ENCODE measurements at places on chromosomes 3 and 15.
A peak's percentile ranks its signal among the peaks of the same experiment; 100 is the strongest.

DNA sequence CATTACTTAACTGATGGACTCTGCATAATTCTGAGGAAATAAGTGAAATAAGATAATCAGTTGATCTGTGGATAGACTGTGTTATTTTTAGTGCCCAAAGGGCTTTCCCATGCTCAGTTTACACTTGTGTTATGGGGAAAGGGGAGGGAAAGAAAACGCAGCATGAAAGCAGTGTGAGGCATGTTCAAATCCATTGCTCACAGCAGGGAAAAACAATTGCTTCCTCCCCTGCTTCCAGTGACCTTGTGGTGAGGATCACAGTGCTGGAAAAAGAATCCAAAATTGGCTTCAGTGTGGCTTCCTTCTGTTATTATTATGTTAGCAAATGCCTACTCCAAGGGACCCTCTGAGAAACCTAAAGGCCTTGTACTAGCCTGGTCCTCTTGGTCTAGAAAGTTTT, 285.1 kb upstream of the CDIN1 start:
- no peak for DNase-seq

DNA sequence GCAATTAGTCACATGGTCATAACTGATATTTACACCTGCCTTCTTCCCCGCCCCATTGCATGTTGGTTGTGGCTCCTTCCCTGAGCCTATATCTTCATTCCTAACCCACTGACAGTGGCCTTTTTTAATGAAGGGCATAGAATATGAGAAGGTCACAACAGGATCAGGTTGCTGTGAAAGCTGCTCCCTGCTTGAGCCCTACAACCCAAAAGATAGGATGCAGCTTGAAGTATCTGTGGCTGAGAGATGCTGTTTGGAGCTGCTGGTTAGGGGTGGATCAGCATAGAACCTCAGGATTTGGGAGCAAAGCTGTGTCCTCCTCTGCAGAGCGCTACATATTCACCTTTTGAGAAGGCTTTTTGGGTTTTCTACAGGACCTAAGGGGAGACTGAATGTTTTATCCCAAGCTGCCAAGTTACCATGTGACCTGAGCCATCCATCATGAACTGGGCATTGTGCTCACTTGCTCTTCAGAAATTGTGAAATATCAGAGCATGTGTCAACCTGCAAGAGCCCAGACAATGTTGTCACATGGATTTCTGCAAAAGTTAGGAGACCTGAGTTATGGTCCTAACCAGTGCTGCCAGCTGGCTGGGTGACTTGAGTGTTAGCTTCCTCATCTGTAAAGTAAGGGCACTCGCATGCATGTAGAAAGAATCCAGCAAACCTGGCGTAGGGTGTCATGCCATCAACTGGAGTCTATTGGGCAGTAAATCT, 49.8 kb upstream of the ARL8B start:
- no peak for DNase-seq

DNA sequence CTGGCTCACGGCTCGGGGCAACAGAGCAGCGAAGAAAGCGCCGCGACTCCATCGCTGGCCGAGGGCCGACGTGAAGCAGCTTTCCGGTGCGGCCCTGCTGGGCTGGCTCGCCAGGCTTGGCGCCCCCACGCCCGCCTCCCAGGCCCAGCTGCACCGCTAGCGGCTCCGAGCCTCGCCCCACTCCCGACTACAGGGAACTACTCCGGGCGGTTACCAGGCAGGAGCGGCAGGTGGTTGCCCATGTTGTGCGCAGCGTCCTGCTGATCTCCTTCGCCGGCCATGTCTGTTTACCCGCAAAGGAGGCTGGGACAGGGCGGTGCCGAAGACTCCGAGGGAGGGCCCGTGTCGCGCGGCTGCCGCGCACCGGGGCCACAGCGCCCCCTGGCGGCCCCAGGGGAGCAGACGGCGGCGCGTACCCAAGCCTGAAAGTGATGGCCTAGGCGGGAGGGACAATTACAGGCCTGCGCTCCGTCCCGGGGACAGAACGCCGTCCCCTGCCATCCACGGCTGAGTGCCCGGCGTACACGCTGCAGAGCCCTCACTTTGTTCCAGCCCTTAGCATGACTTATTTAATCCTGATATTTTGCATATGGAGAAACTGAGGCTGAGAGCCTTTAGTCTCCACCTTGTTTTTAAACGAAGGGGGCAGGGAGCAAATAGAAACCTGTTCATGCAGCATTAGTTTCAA, at the start of gene CRBN:
Gene CRBN (minus strand): TSS at position 285 of the 688 bp plus-strand sequence. CDS start 4 bp downstream, at position 281.
- peak; percentile 80 for DNase-seq

- no peak for DNase-seq
Observed at GRCh38 chr3:27165321-27165721, 203.9 kb downstream of the NEK10 start.

DNA sequence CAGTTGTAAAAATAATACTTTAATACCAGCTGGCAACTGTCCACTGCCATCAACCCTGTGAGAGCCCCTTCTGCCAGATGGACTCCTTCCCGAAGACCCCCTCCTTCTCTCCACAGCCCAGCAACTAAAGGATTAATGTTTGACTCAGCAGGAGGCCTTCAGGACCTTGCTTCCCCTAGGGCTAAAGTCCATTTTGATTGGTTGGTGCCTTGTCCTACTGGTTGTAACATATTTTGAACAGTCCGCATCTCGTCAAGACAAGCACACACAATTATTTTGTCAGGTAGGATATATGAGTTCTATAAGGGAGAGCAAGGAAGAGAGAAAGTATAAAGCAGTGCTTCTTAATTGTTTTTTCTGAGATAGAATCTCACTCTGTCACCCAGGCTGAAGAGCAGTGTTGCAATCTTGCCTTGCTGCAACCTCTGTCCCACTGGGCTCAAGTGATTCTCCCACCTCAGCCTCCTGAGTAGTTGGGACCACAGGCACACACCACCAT, 18.6 kb downstream of the ACOX2 start:
- no peak for DNase-seq

DNA sequence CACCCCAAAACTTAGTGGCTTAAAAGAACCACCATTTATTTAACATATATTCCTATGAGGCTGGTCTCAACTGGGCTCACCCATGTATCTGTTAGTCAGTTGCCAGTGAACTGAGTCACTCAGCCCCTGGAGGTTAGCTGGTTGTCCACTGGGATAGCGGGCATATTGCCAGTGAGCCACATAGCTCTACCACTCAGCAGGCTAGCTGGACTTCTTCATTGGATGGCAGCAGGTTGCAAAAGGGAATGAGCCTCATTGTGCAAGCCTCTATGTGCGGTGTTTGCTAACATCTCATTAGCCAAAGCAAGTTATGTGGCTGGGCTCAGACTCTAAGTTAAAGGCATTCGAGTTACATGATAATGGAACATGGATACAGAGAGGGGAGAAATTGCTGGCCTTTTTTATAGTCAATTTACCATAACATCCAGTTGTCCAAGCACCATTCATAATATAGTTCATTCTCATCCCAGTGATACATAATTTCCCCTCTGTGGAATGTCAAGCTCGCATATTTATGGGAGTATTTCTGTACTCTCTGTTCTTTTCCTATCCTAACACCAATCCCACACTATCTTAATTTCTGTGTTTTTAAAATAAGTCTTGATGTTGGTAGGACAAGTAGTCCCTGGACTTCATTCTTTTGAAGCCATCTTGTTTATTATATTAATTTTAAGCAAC, 8.7 kb downstream of the BTD start:
- DNase-seq = no peak

- DNase-seq = no peak
Observed at GRCh38 chr3:4471907-4472306, 4.8 kb upstream of the SUMF1 start.

- DNase-seq = no peak
Observed at GRCh38 chr3:136473716-136474326, 223.7 kb downstream of the PCCB start.

DNA sequence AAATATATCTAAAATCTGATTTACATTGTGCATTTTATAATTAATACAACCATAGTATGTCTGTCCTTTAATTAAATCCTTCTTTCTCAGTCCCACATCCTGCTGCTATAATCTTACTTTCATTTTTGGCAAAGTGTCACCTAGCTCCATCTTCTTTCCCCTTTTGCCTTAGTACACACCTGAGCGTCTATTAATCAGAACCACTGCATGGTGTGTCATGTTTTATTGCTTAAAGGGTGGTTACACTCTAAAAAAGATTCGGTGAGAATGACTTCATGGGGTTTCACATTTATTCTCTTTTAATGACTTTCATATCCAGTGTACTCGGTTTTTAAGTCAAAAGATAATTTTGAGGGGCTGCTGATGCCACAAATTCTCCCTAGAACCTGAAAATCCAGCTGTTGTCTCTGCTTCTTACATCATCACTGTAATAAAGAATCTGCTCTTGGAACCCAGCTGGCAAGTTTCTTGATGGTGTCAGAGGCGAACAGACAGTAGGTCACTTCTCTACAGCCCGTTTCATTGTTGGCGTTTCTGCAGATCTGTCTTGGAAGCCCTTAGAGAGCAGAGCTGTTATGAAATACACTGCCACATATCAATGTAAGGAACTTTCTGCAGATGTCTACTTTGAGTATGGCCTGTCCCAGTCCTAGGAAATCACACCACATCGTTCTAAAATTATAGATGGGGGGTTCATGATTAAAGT, 99.7 kb downstream of the TIGIT start:
- DNase-seq = no peak

DNA sequence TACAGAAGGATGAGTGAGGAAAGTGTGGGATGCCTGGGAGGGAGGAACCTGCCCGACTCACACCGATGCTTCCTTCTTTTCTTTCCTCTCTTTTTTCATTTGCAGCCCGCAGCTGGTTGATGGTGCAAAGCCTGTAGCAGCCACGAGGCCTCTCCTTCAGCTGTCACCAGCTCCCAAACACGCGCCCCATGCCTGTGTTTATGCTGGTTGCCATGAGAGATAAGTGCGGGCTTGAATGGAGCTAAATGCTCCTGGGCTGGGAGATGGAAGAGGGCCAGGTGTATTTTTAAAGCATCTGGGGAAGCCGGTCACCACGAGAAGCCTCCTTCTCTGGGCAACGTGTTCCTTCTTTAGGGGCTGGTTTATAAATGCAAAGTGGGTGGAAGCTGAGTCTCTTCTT, 9.3 kb downstream of the COLQ start:
- DNase-seq = no peak

DNA sequence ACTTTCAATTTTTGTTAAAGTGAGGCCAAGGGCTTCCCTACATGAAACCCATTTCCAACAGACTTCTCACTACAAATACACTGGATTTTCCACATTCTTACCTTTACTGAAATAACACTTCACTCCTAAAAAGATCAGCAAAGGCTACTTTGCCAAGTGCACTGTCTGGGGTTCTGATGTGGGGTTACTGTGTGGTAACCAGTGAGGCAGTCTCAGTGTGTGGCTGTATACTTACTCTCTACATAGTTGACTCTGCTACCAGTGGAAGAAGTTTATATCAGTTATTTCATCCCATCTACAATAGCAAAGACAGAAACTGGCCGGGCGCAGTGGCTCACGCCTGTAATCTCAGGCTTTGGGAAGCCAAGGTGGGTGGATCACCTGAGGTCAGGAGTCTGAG, 5.6 kb downstream of the WDR82 start:
- DNase-seq = no peak

GRCh38 chr3:148265841-148266240, 431.9 kb upstream of the AGTR1 start:
- no peak for DNase-seq

DNA sequence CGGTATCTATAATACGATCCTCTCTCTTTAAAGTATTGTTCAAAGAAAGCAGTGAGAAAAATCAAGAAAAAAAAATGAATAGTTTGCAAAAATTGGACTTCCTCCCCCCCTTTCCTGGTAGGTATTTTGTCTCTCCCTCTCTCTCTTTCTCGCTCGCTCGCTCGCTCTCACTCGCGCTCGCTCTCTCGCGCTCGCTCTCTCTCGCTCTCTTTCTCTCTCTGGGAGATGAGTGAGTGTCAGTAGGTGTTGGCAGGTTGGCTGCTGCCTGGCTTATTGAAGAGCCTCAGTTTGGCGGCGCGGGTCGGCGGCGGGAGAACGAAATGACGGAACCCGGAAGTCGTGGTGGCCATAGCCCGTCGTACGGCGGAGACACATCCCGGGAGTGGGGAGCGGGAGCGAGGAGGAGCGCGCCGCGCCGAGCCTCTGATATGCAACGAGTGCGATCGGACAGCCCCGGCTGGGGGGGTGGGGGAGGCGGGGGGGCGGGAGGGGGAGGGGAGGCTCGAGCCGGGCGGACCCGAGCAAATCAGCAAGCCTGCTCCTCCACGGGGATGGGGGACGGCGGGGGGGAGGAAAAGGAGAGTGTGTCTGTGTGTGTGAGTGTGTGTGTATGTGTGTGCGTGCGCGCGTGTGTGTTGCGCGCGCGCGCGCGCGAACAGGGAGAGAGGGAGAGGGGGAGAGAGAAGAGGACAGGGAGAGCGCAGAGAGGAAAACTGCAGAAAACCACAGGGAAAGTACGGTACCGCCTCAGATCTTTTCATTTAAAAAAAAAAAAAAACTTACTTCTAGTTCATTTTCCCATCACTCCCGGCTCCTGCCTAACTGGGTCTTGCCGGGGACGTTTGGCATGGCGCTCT, at the start of gene MEIS2:
Gene MEIS2 (minus strand): TSS at position 441 of the 857 bp plus-strand sequence. CDS start 1,083 bp downstream, outside the sequence.
- no peak for DNase-seq

DNA sequence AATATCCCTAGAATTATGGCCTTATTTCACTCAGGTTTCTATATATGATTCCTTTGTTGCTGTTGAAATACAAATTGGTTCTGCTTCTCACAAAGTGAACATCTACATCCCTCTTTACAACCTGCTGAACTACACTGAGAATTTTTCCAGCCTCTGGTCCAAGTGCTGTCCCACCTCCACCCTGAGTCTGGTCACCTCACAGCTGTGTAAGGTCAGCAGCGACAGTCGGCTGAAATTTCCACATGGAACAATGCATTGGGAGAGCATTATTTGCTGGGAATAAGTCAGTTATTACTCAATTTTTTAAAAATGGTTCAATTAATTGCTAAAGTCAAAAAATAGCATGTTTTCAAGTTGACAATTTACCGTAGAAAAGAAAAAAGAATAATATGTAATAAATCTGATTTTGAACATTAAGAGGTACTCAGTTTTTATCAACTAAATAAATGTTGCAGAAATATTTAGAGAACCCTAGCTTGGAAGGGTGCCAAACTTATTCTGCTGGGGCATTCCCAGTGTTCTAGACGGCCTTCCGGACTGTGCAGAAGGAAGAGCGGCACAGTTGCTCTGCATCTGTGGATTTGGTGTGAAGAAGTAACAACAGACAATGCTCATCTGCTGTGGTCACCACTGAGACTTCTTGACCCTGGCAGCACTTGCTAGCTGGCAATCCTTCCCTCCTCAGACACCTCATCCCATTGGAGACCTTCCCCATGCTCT, 1.8 kb downstream of the HCLS1 start:
- no peak for DNase-seq

- no peak for DNase-seq
Observed at GRCh38 chr15:70006259-70007147, 91.2 kb downstream of the TLE3 start.

- DNase-seq = no peak
Observed at GRCh38 chr3:125107861-125108567, 52.2 kb upstream of the HEG1 start.

GRCh38 chr3:179224584-179224983, 26.3 kb downstream of the KCNMB3 start:
- DNase-seq = no peak

All from effector memory CD4-positive, alpha-beta T cell (primary cell).